ENCODE measurements at places on chromosomes 4 and X. TPM values are rescaled to one million over a fixed set of nuclear protein-coding genes. Genes with fewer than 3 reads are reported as not detected.

- peak; percentile 49 for DNase-seq
Observed at GRCh38 chrX:9907645-9908387, 59.3 kb upstream of the CLDN34 start.

DNA sequence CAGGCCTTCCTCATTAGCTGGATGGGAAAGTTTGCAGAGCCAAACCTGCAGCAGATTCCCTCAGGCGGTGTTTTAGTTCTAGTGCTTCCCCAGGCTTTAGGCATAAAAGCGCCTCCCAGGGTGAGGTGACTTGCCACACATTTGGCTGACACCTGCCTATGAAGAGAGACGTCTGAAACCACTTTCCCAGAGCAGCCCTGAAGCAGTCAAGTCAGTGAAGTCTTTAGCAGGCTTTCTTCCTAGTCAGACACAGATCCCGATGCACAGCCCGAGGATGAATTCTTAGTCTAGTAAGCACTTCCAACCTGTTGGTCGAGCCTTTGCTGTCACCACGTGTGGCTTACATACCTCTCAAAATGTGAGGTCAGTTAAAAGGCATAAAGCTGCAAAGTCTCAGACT, 484.1 kb downstream of the SMARCA1 start:
- DNase-seq: no peak

GRCh38 chr4:158739600-158739999, 16.4 kb upstream of the PPID start:
- no peak for DNase-seq

DNA sequence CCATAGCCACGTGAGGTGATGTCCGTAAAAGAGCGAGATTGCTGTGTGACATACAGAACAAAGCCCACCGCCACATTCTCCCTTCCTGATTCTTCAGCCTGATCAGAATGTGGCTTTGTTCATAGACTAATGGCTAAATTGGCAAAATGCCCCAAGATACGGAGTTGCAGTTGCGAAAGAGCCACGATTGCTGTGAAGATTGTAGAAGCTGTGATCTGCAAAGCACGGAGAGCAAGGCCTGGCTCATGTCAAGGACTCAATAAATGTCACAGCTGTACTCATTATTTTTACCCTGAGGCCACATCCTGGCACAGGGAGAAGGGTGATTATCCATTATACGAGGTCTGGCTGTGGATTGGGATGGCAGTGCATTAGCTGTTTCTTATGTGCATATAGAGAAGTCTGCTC, 34.2 kb downstream of the ARSD start:
- DNase-seq: peak; percentile 10

GRCh38 chr4:4606321-4606720, 64.5 kb upstream of the STX18 start:
- DNase-seq: no peak

GRCh38 chr4:186787536-186787935, 63.9 kb upstream of the FAT1 start:
- peak; percentile 29 for DNase-seq

DNA sequence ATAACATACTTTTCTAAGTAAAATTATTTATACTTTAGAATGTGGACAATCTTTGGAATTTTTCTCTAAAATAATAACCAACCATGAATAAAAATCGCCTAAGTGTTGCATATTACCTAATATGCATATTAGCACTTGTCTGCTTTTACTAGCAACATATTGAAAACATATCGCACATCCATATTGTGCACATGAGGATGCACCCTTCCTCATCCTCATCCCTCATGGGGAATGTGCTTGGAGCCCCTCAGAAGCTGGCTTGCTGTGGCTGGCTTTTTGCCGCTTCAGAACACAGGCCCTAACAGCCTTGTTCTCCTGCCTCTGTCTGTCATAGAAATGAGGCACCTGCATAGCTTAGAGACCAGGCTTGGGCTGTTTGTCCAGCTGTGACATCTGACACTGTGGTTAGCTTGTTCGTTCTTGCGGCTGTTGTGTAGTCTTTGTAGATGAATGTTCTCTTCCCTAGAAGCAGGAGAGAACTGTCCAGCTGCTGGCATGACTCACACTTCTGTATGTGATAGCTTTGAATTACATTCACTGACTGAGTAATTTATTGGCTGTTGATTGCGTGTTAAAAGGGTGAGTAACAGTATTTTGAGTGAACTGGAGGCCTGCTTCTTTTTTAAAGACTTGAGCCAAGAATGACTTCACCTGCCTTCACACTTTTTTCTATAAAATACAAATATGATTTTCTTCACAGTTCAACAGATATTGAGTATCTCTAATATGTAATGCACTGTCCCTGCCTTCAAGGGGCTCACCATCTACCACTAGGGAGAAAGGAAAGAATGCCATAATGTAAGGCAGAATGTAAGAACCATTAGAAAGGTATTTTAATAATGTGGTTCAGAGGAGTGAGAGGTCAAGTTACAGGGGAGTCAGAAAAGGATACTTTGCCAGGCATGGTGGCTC, 81.9 kb downstream of the HMGB2 start:
- DNase-seq: peak; percentile 100

DNA sequence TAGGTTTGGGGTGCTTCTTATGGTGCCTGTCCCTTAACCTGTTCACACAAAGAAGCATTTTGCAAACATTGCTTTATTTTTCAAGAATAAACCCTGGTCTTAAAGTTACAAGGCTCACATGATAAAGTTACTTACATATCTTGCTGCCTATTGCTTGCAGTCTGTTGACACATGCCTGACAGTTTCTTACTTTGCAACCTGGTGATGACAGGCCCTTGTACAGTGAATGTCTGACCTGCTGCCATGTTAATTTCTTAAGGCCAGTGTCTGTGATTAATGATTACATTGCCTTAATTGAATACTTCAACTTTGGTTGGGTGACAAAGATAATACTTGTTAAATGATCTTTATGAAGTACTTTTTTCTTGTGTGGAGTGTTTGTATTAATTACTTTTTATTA, 49.9 kb downstream of the FIP1L1 start:
- DNase-seq: no peak

DNA sequence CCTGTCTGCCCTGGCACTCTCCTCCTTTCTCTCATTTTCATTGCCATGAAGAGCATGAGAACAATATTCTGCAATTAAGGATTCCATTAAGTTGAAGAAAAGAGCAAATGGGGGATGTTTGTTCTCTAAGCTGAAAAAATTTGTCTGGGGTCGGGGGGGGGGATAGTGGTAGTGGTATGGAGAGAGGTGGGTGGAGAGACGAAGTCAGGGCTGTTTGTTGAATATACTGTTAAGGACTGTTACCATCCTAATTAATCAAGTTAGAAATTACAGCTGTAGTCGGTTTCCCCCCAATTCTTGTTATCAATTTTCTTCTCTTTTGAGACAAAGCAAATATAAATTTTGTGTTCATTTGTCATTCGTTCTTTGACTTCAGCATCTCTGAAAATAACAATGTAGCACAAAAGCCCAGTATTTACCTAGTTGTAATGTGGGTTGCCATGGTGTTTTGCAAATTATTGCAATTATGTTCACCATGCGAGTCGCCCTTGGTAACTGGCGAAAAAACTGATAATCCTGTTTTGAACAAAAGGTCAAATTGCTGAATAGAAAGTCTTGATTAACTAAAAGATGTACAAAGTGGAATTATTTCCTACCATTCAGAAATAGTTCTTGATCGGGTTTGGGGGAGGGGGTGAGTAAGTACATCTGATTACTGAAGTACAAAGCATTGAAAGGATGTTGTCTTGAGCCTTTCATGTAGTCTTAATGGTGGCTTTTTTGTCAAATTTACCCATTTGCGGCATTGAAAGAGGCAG, 139.1 kb downstream of the ARX start:
- DNase-seq: no peak

DNA sequence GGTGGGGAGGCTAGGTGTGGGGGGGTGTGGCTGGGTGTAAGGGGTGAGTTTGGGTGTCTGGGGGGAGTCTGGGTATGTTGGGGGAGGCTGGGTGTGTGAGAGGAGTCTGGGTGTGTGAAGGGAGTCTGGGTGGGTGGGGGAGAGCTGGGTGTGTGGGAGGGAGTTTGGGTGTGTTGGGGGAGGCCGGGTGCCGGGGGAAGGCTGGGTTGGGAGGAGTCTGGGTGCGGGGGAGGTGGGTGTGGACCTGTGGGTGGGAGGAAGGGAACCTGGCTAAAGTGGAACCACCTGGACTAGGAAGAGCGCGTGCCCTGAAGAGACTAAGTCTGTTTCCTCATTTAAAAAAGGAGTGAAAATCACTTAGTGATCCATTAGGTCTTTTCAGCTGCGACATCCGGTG, 18.3 kb downstream of the SPON2 start:
- DNase-seq: no peak

DNA sequence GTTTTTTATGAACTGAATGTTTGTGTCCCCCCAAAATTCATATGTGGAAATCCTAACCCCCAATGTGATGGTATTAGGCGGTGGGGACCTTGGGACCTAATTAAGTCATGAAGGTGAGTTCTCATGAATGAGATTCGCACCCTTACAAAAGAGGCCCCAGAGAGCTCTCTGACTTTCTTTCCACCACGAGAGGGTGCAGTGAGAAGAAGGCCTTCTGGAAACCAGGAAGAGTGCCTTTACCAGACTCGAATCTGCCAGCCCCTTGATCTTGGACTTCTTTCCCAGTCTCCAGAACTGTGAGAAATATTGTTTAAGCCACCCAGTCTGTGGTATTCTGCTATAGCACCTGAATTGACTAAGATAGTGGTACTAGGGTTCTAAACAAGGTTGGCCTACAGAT, 40.8 kb downstream of the STK26 start:
- no peak for DNase-seq

GRCh38 chr4:148676344-148676743, 234.1 kb upstream of the NR3C2 start:
- DNase-seq: no peak

DNA sequence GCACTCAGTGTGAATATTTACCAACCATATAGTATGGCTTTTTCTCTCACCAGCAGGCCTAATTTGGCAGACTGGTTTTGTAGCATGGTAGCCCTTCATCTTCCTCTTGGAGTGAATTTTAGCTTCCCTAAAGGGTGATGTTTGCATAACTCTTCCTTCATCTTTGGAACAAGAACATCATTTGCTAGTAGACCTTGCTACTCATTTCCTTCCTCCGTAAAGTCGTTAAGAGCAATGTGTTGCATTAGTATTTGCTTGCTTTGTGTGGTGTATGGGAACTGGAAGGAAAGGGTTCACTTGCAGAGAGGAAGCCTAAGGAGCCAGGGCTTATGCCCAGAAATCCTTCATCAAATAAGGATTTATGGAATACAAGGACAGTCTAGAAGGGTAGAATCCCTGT, 50.2 kb upstream of the PGRMC2 start:
- no peak for DNase-seq

DNA sequence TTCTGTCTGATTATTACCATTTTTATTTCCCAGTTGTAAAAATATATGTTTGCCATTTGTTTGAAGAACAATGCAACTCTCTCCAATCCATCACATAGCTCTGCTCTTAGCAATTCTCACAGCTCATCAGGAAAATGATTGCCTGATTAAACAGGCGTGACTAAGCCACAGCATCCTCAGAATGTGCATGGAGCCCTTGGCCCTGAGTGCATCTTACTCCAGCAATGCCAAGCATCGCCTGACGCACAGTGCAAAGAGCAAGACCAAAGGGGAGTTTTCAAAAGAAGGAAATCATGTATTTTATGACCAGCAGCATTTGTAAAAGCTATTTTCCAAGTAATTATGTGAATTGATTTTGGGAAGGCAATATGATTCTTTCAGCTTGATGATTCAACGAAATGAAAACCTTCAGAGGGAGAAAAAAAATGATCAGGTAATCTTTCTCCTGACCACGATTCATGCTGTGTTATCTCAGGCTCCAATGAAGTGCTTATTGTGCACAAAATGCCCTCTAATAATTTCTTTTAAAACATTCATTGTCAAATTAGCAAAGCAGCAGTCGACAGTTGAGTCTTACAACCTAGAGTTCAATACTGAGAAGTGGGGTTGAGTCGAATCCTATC, 138.0 kb upstream of the FAM9B start:
- no peak for DNase-seq

DNA sequence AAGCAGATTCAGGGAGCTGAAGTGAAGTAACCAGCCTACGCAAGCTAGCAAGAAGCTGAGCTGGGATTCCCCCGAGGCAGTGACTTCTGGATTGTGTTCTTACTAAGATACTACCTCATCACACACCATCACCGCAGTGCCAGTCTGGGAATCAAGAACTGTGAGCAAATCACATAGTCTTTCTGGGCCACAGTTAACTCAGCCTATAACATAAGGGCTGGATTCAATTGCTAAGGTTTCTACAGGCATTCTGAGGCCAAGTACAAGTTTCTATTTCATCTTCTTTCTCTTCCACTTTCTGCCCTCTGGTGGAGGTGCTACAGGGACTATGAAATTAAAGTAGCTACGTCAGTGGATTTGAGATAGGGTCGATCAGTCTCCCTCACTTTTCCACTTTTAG, 1.4 kb upstream of the CORIN start:
- peak; percentile 30 for DNase-seq

- DNase-seq: no peak
Observed at GRCh38 chrX:68079961-68080360, 353.3 kb downstream of the OPHN1 start.

DNA sequence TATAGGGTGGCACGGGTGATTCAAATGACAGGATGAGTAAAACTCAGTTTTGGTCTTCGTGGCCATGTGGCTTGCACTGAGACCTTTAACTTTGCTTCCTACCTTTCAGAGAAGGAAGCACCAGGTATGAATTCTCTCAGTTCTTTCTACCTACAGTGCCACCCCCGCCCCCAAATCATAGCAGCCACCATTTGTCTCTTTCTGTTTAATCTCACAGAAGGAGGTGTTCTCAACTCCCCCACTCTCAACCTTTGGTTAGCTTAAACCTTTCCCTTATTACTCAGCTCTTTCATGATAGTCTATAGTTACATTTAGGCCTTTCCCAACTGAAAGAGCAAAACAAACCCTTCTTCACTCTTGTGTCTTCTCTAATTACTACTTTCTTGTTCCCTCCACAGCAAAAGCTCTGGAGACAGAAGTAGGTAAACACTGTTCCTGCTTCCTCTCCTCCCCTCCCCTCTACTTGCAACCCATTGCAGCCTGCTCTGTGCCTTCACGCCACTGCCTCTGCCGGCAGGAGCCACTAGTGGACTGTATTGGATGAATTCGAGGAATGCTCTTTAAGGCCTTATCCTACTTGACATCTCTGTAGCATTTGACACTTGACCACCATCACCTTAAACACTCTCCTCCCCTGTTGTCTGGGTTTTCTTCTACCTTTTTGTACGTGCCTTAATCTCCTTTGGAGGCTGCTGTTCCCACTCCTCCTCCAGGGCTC, 123.7 kb downstream of the AFF1 start:
- DNase-seq: no peak

GRCh38 chr4:40507977-40508376, 121.7 kb downstream of the RBM47 start:
- DNase-seq: no peak

- DNase-seq: no peak
Observed at GRCh38 chr4:4387531-4388310, 819 bp downstream of the NSG1 start.

GRCh38 chr4:182324282-182324681, 81.1 kb downstream of the TENM3 start:
- no peak for DNase-seq

GRCh38 chrX:155514225-155514624, 55.8 kb upstream of the F8A3 start:
- DNase-seq: no peak

The ARSH gene
- 0.99 TPM for total RNA-seq

The ARSD gene
- 14.3 TPM for total RNA-seq

The WNK3 gene
- 0.05 TPM for total RNA-seq

The MAGEA10 gene
- not detected for total RNA-seq

The MFAP3L gene
- 31.1 TPM for total RNA-seq

The ARX gene
- 0.10 TPM for total RNA-seq

The APLN gene
- 0.43 TPM for total RNA-seq

The PAK3 gene
- total RNA-seq: not detected

The FGFR3 gene
- not detected for total RNA-seq

The RAPGEF2 gene
- 16.2 TPM for total RNA-seq
